ENCODE measurements at places on chromosomes 16 and 17. TPM values are rescaled to one million over a fixed set of nuclear protein-coding genes. Genes with fewer than 3 reads are reported as not detected.

- peak overlapping the region; percentile 63 for H3K4me3 ChIP-seq
- H3K36me3 ChIP-seq: no peaks in the 10 kb centered on the region
- peaks cover 14% of the 10 kb centered on the region for H3K4me1 ChIP-seq
Observed at GRCh38 chr17:39573447-39574298, 34.0 kb downstream of the NEUROD2 start.

- no peak overlapping the region for H3K27ac ChIP-seq
- H3K4me3 ChIP-seq: no peak overlapping the region
- H3K27me3 ChIP-seq: no peaks in the 10 kb centered on the region
- peaks cover 1% of the 10 kb centered on the region for H3K4me1 ChIP-seq
Observed at GRCh38 chr16:57787519-57787905, 14.8 kb downstream of the KIFC3 start.

DNA sequence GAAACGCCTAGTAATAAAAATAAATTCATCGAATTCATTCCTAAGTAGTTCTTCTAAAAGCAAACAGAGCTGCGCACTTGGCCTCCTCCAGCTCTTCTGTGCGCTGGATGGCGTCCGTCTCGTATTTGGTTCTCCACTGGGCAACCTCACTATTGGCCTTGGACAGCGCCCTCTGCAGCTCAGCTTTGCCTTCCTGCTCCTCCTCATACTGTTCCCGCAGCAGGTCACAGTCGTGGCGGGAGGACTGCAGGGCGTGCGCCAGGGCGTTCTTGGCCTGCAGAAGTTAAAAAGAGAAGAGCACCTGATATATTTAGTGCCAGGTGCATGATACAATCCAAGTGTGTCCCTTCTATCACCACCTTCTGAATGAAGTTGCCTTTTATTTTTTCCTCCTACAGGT is 21.8 kb downstream of the MYH3 start:
- H3K4me3 ChIP-seq: no peak overlapping the region
- no peak overlapping the region for H3K27ac ChIP-seq
- no peaks in the 10 kb centered on the region for H3K36me3 ChIP-seq
- no peaks in the 10 kb centered on the region for H3K27me3 ChIP-seq
- no peaks in the 10 kb centered on the region for H3K4me1 ChIP-seq

GRCh38 chr16:88759245-88759975 is 25.6 kb downstream of the PIEZO1 start:
- H3K27ac ChIP-seq: no peak overlapping the region
- H3K36me3 ChIP-seq: peaks cover 79% of the 10 kb centered on the region
- no peaks in the 10 kb centered on the region for H3K27me3 ChIP-seq
- peaks cover 57% of the 10 kb centered on the region for H3K4me1 ChIP-seq
- DNase-seq: no peak

- no peaks in the 10 kb centered on the region for H3K4me1 ChIP-seq
- no peak overlapping the region for H3K27ac ChIP-seq
- no peak overlapping the region for H3K4me3 ChIP-seq
- no peaks in the 10 kb centered on the region for H3K27me3 ChIP-seq
Observed at GRCh38 chr16:29736112-29736511, 9.7 kb downstream of the C16orf54 start.

GRCh38 chr16:13109171-13109570 is 207.8 kb downstream of the SHISA9 start:
- H3K36me3 ChIP-seq: no peaks in the 10 kb centered on the region
- peak overlapping the region; percentile 64 for H3K27ac ChIP-seq
- DNase-seq: no peak
- H3K4me3 ChIP-seq: no peak overlapping the region
- H3K27me3 ChIP-seq: no peaks in the 10 kb centered on the region

- no peak overlapping the region for H3K4me3 ChIP-seq
- H3K4me1 ChIP-seq: peaks cover 26% of the 10 kb centered on the region
- H3K27ac ChIP-seq: no peak overlapping the region
Observed at GRCh38 chr17:1762901-1763898, 1.3 kb downstream of the SERPINF1 start.

DNA sequence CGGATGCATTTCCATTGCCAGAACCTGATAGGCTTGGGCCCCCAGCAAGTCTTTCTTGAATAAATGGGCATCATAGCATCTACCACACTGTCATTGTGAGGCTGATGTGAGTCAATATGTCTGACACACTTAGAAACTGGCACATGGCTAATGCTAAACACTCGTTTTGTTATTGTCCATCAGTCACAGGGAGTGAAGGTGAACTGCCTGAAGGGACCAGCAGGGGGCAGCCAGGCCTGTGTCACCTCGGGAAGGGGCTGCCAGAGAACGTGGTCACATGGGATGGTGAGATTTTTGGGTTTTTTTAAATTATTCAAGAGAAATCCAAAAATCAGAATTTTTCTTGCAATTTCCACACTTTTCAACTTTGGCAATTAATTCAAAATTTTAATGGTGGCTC is 831 bp upstream of the RCVRN start:
- no peak overlapping the region for H3K4me3 ChIP-seq
- H3K4me1 ChIP-seq: peaks cover 28% of the 10 kb centered on the region
- H3K27me3 ChIP-seq: no peaks in the 10 kb centered on the region
- H3K27ac ChIP-seq: no peak overlapping the region
- no peaks in the 10 kb centered on the region for H3K36me3 ChIP-seq
- peak; percentile 20 for DNase-seq

- no peaks in the 10 kb centered on the region for H3K4me1 ChIP-seq
- no peak overlapping the region for H3K4me3 ChIP-seq
- peaks cover 70% of the 10 kb centered on the region for H3K36me3 ChIP-seq
- no peak overlapping the region for H3K27ac ChIP-seq
Observed at GRCh38 chr17:35705230-35705629, 26.2 kb upstream of the RASL10B start.

GRCh38 chr17:50057521-50057991 is 1.6 kb downstream of the ITGA3 start:
- no peak overlapping the region for H3K27ac ChIP-seq
- DNase-seq: no peak
- peak overlapping the region; percentile 84 for H3K4me3 ChIP-seq

DNA sequence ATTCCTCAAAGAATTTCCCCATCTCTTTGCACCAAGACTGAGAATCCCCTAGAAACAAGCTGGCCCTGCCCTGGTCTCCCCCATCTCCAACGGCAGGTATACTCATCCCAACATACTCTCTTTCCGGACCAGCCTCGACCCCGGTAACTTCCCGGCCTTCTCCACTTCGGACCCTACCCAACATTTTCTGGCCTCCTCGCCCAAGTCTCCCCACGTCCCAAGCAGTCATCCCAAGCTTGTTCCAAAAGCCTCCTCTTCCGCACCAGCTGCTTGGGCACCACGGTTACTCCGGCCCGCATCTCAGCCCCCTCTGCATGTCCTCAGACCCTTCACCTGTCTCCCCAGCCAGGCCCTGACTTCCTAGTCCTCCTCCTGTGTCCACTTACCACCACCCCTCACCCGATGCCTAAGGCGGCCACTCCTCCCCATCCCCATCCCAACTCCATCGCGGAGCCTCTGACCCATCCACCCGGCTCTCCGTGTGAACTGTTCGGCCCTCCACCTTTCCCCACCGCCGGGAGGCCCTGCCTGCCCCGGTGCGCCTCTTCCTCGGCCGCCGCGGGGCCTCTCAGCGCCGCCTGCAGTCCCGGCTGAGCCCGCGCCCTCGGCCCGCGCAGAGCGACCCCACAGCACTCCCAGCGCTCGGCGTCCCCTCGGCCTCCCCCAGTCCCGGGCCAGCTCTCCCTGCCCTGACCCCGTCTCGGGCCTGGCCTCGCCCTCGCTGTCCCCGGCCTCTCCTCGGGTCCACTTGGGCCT is 994 bp downstream of the PITPNA start:
- no peaks in the 10 kb centered on the region for H3K27me3 ChIP-seq
- H3K27ac ChIP-seq: peak overlapping the region; percentile 53
- H3K36me3 ChIP-seq: peaks cover 17% of the 10 kb centered on the region
- DNase-seq: peak; percentile 33

DNA sequence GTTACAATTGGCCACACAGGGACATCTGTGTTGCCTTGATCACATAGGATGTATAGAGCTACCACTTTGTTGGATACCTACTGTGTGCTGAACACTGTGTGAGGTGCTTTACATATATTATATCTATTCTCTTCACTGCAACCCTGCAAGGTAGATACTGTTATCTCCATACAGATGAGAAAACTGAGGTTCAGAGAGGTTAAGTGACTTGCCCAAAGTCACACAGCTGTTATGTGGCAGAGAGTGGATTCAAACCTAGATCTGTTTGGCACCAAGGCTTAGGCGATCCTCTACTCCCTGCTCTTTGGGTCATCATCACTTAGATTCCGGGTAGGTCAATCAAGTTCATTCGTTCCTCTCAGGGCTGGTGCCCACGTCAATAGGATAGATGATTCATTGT is 260.5 kb upstream of the IRX3 start:
- no peaks in the 10 kb centered on the region for H3K36me3 ChIP-seq
- peaks cover 8% of the 10 kb centered on the region for H3K27me3 ChIP-seq
- DNase-seq: no peak
- H3K4me3 ChIP-seq: no peak overlapping the region
- no peaks in the 10 kb centered on the region for H3K4me1 ChIP-seq

GRCh38 chr17:4950075-4950745 is 709 bp upstream of the ENO3 start:
- H3K4me3 ChIP-seq: peak overlapping the region; percentile 92
- peaks cover 30% of the 10 kb centered on the region for H3K36me3 ChIP-seq
- H3K4me1 ChIP-seq: peaks cover 67% of the 10 kb centered on the region
- H3K27ac ChIP-seq: peak overlapping the region; percentile 92
- DNase-seq: peak; percentile 70
- H3K27me3 ChIP-seq: no peaks in the 10 kb centered on the region

DNA sequence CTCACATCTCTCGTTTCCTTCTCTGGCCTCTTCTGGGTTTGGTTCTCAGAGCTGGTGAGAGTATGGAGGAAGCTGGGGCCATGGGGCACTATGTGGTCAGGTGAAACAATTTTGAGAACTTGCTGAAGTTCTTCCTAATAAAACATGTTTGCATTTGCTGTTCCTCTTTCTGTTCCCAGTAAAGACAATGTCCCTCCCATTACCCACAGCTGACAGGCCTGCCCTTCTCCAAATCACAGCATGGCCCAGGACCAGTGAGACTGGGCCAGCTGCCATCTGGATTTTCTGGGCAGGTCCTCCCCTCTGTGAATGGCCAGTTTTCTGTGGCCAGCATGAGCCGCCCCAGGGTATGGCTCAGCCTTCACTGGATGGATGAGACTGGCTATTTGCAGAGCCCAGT is at the start of gene CD300H:
Gene CD300H (minus strand): TSS at position 113 of the 400 bp plus-strand sequence.
- H3K4me3 ChIP-seq: no peak within 1 kb of the TSS
- H3K4me1 ChIP-seq: peaks cover 10% of the 10 kb centered on the region
- H3K27me3 ChIP-seq: peaks cover 9% of the 10 kb centered on the region
- no peak within 1 kb of the TSS for H3K27ac ChIP-seq

GRCh38 chr17:40338058-40338457 is 26.5 kb downstream of the GJD3 start:
- no peak for DNase-seq
- no peaks in the 10 kb centered on the region for H3K27me3 ChIP-seq
- H3K4me1 ChIP-seq: peaks cover 50% of the 10 kb centered on the region
- peaks cover 90% of the 10 kb centered on the region for H3K36me3 ChIP-seq
- no peak overlapping the region for H3K27ac ChIP-seq

GRCh38 chr17:51422634-51423033 is 162.3 kb downstream of the UTP18 start:
- H3K4me3 ChIP-seq: no peak overlapping the region
- H3K27ac ChIP-seq: no peak overlapping the region
- no peaks in the 10 kb centered on the region for H3K4me1 ChIP-seq
- H3K27me3 ChIP-seq: no peaks in the 10 kb centered on the region
- no peaks in the 10 kb centered on the region for H3K36me3 ChIP-seq

DNA sequence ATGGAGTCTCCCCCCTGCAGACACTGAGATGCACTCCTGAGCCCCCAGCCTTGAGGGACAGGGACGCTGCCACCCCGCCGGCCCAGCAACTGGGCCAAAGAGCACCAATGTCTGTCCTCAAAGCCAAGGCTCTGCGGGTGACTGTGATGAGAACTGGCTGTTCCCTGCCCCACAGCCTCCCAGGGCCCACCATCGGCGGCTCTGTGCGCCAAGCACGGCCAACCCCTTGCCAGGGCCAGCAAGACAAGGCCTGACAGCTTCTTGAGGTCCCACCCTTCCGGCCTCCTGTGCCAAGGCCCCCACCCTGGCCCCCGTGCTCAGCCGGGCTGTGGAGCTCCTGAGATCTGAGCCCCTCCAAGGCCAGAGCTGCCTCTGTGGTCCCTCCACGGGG is 34.2 kb upstream of the PABPN1L start:
- no peaks in the 10 kb centered on the region for H3K4me1 ChIP-seq
- H3K27ac ChIP-seq: no peak overlapping the region
- H3K27me3 ChIP-seq: peaks cover 9% of the 10 kb centered on the region
- DNase-seq: no peak
- H3K36me3 ChIP-seq: no peaks in the 10 kb centered on the region
- H3K4me3 ChIP-seq: no peak overlapping the region

GRCh38 chr17:31584438-31585279 is 193.2 kb downstream of the RAB11FIP4 start:
- no peaks in the 10 kb centered on the region for H3K27me3 ChIP-seq
- H3K4me3 ChIP-seq: no peak overlapping the region
- H3K4me1 ChIP-seq: peaks cover 28% of the 10 kb centered on the region
- no peak overlapping the region for H3K27ac ChIP-seq
- H3K36me3 ChIP-seq: no peaks in the 10 kb centered on the region

DNA sequence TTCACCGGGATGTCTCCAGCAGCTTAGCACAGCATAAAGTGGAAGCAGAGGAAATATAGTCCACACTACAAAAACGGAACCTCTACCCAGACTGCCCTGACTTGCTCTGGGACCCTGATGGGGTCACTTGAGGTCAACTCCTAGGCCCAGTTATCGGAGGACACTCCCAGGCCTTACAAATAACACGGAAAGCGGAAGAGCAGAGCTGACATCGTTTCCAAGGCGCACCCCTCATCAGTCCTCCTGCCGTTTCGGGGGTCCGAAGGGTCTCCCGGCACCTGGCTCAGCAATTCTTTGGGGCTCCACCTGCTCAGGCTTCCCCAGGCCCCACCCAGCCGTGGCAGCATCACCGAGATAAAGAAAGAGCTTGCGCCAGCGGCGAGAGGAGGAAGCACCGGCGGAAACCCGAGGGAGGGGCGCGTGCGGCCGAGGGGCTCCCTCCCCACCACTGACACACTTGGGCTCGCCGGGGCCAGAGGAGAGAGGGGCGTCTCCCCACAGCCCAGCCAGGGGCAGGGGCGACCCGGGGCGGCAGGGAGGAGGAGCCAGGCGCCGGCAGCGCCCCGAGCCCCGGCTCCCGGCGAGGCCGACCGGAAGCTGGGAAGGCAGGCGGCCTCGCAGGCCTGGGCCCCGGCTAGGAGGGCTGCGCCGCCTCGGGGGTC is 727 bp downstream of the CORO7 start:
- peak overlapping the region; percentile 81 for H3K4me3 ChIP-seq
- peaks cover 19% of the 10 kb centered on the region for H3K36me3 ChIP-seq
- H3K4me1 ChIP-seq: peaks cover 28% of the 10 kb centered on the region
- H3K27ac ChIP-seq: peak overlapping the region; percentile 47
- H3K27me3 ChIP-seq: no peaks in the 10 kb centered on the region

- DNase-seq: no peak
- no peaks in the 10 kb centered on the region for H3K27me3 ChIP-seq
- no peak overlapping the region for H3K27ac ChIP-seq
Observed at GRCh38 chr17:72890711-72891110, 201.8 kb downstream of the SLC39A11 start.

GRCh38 chr16:21994856-21995465 is 6.0 kb downstream of the PDZD9 start:
- no peak for DNase-seq
- no peaks in the 10 kb centered on the region for H3K4me1 ChIP-seq
- H3K36me3 ChIP-seq: no peaks in the 10 kb centered on the region
- no peak overlapping the region for H3K4me3 ChIP-seq
- H3K27ac ChIP-seq: no peak overlapping the region
- H3K27me3 ChIP-seq: no peaks in the 10 kb centered on the region

GRCh38 chr17:82552580-82552979 is 33.0 kb downstream of the FOXK2 start:
- H3K4me1 ChIP-seq: no peaks in the 10 kb centered on the region
- H3K4me3 ChIP-seq: no peak overlapping the region
- no peaks in the 10 kb centered on the region for H3K27me3 ChIP-seq
- H3K36me3 ChIP-seq: peaks cover 12% of the 10 kb centered on the region

Gene SLC6A2
- total RNA-seq: not detected

Gene CRHR1
- total RNA-seq: not detected

Gene IGSF6
- not detected for total RNA-seq

Gene PPP1R27
- total RNA-seq: not detected

Gene MBTPS1
- total RNA-seq: 65.0 TPM
